Substantia nigra (tissue), 51 donors: ENCODE measurements at places on chromosomes 16 and 17.
A peak's percentile ranks its signal among the peaks of the same experiment; 100 is the strongest.

DNA sequence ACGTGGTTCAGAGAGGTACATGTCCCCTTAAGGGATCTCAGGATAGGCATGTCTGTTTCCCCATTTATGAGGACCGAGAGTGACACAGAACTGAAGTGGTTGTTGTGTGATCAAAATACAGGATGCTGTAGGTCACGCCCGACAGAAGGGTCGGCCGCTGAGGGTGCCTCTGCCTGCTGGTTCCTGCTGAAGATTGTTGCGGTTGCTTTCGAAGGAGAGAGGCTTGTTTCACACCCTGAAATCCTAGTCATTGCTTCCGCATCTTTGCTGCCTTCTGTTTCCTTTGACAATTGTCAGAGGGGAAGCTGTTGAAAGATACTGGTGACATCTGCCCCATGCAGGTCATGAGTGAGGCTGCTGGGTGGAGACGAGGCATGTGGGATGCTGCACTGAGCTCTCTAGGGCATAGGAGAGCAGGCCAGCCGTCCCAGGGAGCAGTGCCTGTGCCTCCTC, 3.8 kb upstream of the NAT9 start:
- peak; percentile 22 for DNase-seq

DNA sequence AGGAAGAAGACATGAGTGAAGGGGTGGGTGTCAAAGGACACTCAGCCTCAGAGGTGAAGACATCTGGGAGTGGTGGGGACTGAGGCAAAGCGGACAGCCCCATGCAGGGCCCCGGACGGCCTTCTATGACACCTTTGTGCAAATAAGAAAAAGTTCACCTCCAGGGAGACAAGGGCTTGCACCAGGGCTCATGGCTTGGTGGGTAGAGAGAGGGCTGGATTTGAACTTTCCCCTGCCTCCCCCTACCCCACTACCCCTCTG, 30.5 kb downstream of the LRRC75A start:
- DNase-seq: no peak

- no peak for DNase-seq
Observed at GRCh38 chr17:43669971-43670644, 8.4 kb upstream of the MEOX1 start.

- no peak for DNase-seq
Observed at GRCh38 chr16:77863250-77863649, 74.9 kb downstream of the VAT1L start.

GRCh38 chr16:85157813-85158742, 45.8 kb upstream of the CIBAR2 start:
- DNase-seq: no peak

DNA sequence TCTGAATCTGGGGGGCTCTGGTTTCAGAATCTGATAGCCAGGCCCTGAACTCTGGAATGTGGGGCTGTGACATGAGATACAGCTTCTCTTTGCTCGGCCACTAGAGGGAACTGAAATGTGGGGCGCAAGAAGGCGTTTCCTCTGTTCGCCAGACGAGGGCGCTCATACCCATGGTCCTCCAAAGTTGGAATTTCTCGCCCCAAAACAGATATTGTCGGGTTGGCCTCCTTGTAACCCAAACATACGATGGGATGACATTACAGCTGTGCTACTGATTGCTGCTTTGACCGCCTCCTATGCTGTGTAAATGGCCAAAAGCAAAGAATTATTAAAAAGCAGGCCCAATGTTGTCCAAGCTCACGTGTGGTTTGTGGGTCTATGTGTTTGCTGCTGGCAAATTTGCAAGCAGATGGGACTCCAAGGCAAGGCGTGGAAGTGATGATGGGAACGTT, 13.1 kb upstream of the MSI2 start:
- DNase-seq: no peak

- peak; percentile 31 for DNase-seq
Observed at GRCh38 chr17:75473246-75473645, 16.8 kb downstream of the TMEM94 start.

DNA sequence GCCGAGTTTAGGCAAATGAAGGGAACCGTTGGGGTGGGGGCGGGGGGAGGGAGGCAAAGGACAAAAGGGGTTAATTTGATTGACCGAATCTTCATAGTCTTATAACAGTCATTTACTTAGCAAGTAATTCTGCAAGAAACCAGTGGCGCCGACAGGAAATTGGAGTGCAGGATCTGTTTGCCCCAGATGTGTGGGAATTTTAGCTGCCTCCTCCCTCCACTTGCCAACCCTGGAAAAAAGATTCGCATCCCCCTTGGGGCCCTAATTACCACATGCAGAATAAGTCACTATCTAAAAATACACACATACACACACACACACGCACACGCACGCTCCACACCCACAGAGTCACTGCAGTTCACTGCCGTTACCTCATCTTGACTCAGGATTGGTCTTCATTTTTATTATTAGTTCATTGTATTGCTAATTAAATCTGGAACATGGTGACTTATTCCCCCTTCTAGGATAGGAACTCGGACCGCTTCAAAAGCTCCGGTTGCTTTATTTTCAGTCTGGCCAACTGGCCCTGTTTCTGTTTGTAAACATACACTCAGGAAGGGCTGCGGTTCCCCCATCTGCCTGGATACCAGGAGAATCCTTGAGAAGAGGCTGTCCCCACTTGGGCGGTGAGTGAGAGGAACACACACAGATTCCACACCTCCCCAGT, 241.6 kb upstream of the SALL1 start:
- no peak for DNase-seq

DNA sequence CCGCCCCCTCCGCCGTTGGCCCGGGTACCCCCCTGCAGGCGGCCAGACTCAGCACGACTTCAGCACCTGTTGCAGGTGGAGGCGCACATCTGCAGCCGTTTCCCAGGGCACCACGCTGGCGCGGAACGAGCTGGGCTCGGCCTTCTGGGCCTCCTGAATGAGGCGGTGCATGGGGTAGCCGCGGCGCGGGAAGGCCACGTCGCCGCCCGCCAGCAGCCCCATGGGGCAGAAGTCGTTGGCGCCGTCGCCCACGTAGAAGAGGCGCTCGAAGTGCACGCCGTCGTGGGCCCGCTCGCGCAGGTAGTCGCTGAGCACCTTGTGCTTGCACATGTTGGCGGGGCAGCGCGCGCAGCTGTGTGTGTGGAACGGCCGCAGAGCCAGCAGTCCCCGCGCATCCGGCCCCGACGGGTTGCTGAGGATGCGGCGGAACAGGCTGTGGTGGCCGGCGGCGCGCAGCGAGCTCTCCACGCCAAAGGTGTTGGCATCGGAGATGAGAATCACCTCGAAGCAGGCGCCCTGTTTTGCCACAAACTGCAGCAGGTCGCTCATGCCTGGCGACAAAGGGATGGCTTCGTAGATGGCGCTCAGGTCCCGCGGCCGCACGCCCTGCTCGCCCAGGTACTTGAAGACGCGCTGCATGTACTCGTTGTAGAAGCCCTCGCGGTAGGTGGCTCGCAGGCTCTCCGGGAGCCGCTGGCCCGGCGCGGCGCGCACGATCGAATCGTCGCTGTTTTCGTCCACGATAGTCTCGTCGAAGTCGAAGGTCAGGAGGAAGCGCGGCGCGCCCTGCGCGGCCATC, 6.2 kb downstream of the PHOSPHO1 start:
- DNase-seq: no peak

DNA sequence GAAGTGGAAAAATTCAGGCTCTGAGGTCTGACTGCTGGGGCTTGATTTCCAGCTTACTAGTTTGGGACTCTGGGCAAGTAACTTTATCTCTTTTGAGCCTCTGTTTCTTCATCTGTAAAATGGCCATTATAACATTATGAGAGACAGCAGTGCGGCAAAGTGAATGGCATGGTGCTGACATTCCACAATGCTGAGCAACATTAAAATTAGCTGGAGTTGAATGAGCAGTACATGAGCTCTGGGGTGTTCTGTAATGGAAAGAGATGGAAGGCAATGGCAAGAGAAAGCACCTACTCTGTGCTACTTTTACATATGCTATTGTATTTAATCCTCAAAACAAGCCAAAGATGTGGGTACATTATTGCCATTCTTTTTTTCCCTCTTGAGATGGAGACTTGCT, 535.7 kb upstream of the CDH11 start:
- no peak for DNase-seq

DNA sequence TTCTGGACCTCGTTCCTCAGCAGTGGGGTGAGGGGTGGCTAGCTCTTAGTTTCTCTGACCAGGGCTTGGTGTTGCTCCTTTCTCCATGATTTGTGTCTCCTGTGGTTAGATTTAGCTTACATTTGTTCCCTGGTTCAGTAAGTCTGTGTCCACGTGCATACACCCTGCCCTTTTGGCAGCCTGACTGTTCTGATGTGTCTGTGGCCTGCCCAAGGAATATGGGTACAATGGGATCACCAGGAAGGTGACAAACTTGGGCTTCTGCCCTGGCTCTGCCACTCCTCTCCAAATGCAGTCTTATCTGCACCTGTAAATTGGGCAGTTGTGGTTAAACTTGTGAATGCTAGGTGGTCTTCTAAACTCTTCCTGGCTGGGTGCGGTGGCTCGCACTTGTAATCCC, 17.5 kb downstream of the ALKBH5 start:
- no peak for DNase-seq

DNA sequence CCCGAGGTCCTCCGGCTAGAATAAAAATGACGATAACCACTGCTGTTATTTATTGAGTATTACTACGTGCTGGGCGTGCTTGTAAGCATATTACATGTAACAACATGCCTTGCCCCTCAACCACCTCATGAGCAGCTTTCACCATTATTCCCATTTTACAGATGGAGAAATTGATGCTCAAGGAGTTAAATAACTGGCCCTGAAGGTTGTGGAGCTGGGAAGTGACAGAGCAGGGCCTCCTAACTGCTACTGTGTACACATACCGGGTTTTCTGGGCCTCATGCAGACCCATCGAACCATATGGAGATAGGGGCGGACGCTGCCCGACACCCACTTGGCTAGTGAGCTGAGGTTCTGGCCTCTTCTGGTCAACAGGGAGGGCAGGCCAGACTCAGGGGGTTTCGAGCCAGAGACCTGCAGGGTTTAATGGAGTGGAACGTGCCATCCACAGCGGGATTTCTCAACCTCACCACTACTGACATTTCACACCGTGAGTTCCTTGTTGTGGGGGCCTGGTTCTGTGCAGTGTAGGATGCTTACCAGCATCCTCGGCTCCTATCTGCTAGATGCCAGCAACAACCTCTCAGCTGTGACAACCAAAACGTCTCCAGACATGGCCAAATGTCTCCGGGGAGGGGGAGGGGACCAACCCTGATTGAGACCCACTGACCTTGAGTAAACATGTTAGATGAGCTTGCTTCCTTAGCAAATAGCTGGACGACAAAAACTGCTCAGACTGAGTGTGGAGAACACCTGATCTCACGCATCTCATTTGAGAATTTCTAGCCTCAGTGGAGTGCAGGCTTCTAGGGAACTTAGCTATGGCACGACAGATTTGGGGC, 432.0 kb downstream of the SLC39A11 start:
- no peak for DNase-seq

DNA sequence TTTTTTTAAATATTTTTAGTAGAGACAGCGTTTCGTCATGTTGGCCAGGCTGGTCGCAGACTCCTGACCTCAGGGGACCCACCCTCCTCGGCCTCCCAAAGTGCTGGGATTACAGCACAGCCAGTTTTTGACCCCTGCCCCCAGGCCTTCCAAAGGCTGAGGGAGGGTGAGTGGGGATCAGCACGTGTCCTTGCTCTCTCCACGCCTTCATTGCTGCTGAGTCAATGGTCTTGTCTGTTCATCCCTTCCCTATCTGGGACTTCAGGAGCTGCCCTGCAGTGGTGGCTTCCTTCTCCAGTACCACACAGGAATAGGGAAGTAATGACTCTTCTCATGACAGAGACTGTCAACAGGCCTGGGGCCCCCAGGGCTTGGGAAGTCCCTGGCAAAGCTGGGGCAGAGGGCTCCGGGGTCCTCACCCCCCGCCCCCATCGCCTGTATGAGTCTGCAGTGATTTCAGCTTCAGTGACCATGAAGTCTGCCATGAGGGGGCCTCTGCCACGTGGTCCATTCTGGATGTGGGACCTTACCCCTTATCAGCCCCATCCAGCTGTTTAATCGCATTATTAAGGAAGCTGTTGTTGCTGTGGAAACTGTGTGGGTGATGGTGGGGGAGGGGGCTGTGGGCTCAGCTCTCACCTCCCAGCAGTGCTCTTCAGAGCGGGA, 6.1 kb downstream of the ABCC3 start:
- DNase-seq: peak; percentile 16

DNA sequence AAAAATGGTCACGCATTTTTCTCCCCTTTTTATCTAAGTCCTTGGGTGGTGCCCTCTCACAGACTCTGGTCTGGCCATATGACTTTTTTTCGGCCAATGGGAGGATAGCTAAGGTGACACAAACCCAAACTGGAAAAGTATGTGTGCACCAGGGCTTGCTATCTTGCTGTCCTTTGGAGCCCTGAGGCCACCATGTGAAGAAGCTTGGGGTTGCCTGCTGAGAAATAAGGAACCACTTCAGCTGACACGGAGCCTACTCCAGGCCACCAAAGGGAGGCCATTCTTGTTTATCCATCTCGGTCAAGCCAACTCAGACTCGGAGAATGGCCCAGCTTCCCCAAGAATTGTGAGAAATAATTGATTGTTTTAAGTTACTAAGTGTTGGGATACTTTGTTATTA, 111.4 kb upstream of the ZFHX3 start:
- DNase-seq: no peak

GRCh38 chr16:67707790-67708189, 11.3 kb downstream of the GFOD2 start:
- DNase-seq: no peak

GRCh38 chr17:45384047-45384788, 48.5 kb downstream of the ARHGAP27 start:
- no peak for DNase-seq

DNA sequence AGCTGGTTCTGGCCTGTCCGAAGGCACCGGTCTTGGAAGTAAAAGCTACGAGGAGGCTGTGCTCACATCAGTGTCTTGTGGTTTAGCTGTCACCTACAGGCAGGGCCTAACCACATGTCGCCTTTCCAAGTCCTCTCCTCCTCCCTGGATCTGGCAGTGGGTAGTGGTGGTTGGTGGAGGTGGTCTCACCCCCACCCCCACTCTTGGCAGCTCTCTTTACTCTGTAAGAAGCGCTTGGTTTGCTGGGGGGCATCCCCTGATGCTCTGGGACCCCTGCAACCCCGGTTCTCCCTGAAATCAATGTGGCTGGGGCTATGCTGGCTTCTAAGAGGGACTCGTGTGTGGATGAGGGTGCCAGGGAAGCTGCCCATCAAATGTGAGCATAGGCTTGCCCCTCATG, 68.3 kb downstream of the WIPI1 start:
- DNase-seq: no peak

- DNase-seq: no peak
Observed at GRCh38 chr17:79981090-79981489, 54.6 kb downstream of the TBC1D16 start.

GRCh38 chr17:43529947-43530287, 16.2 kb downstream of the ETV4 start:
- no peak for DNase-seq

DNA sequence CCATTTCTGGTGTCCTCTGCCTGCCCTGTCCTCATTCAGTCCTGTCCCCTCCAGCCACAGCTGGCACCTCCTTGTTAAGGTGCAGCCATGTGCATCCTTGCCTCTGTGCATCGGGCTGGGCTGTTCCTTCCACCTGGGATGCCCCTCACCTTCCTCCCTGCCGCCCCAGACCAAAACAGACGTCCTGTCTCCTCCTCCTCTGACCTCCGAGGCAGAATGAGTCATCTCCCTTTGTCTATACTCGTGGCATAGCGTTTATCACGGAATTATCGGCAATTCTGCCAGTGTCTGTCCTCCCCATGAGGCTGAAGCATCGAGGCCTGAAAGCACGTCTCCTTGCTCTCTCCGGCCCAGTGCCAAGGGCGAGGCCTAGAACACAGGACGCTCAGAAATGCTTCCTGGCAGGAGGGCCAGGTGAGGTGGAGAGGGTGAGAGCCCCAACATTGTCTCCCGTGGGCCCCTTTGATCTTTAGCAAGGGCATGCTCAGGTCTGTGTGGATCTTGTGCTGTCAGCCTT, 4.6 kb downstream of the RAI1 start:
- no peak for DNase-seq

- no peak for DNase-seq
Observed at GRCh38 chr17:71905376-71906031, 215.3 kb upstream of the SOX9 start.
